ENCODE measurements at places on chromosomes 2 and 18. TPM values are rescaled to one million over a fixed set of nuclear protein-coding genes. Genes with fewer than 3 reads are reported as not detected.

DNA sequence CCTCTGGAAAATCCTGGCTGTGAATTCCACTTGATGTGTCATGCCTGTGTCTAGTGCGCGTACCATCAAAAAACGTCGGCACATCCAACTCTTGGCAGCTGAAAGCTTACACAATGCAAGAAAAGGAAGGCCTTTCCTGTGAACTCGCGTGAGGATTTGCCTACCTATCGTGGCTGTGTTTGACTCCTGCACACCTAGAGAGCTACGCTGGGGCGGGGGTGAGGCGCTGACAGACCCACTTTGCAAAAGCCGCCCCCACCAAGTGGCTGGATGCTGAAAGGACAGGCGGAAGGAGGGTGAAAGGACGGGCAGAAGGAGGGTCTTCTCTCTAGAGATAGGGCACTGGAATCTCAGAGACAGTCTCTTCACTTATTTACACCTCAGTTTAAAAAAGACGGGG, 270.1 kb downstream of the EIPR1 start:
- DNase-seq = no peak

DNA sequence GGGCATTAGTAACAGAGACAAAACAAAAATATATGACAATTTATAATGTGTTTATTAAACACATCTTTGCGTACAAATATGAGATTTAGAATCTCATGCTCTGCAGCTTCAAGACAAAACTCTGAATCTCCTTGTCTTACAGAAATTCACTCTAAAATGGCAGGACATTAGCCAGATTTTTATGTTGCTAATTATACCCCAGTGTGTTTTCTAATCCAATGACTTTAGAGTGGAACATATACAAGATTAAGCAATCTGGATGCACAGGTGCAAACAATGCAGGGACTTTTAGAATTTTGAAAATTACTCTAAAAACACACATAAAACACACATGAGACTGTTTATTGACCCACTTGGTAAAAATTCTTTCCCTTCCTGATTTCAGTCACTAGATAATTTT, 85.9 kb downstream of the CALCRL start:
- DNase-seq = no peak

- no peak for DNase-seq
These were observed 746.1 kb upstream of the LRRTM1 start for GRCh38 chr2:81050580-81051095.

SH2D6 gene
- not detected for total RNA-seq

DNA sequence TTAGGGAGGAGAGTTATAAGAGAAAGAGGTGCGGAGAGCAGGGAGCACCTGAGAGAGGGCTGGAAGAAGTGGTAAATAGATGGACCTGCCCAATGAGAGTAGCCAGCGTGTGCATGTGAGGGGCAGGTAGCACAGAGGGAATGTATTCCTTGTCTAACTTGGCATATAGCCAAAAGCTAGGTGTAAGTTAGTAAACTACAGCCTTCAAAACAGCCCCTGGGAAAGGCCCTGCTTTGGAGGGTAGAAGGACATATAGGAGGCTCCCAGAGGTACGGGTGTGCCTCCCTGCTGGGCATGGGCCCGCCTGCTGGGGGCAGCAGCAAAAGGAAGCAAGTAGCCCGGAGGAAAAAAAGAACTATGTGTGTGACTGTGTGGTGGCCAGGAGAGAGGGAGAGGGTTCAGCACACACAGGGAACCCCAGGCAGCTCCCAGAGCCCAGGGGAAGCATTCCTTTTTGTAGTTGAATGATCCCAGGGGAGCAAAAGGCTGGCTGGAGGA, 48.0 kb downstream of the TCF7L1 start:
- DNase-seq = no peak

FOXI3 gene
- total RNA-seq = not detected

DNA sequence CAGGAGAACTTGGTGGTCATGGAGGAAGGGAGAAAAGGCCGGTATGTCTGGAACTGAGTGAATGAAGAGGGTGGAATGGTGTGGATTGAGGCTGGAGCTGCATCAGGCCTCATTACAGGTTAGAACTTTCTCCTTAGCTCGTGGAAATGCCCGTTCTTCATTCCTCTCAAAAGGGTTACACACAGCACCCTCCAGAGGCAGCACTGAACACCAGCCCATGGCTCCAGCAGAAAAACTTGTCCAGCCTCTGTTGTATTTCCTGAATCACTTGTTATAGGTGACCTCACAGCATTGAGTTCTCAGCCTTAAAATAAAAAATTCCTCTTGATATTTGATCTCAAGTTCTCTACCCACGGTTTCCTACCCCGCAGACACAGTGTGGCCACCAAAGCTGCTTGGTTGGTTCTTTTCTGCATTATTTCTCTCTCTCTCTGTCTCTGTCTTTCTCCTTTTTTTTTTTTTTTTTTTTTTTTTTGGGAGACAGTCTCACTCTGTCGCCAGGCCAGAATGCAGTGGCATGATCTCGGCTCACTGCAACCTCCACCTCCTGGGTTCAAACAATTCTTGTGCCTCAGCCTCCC, 89.6 kb downstream of the ITGB1BP1 start:
- DNase-seq = no peak

DNA sequence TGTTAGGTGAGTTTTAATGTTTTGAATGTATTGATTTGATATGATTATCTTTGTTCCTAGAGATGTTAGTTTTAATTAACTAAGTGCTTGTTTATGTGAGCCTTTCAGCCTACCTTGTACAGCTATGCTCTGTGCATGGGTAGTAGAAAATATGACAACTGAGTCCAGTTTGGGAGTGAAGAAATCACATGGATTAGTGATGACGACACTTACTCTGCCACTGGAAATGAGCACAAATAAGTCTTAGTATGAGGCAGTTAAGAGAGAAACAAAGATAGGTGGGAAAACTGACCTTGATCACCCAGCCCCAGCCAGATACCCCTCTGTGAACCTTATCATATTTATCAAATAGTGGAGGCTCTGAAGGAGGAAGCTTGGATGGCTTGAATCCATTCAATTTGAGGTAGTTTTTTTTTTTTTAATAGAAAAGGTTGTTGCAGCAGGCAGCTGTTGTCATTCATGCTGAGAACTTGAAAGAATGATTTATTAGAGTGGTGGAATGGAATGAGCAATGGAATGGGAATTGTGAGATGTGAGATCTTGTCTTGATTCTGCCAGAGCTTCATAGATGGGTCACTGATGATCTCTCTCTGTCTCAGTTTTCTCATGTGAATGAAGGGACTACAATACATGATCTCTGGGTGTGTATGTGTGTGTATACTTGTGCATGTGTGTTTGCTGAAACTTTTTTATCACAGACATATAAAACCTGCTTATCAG, 96.4 kb downstream of the MAP3K20 start:
- DNase-seq = no peak

Data from aorta (tissue), 5 donors.